GM12878 (cell line): ENCODE measurements at places on chromosomes 4 and X. TPM values are rescaled to one million over a fixed set of nuclear protein-coding genes. Genes with fewer than 3 reads are reported as not detected.

- no peaks in the 10 kb centered on the region for H3K27me3 ChIP-seq
- H3K36me3 ChIP-seq = no peaks in the 10 kb centered on the region
- H3K27ac ChIP-seq = no peak overlapping the region
- DNase-seq = no peak
These were observed 15.3 kb downstream of the DDIT4L start for GRCh38 chr4:100174985-100175383.

- no peaks in the 10 kb centered on the region for H3K4me1 ChIP-seq
- H3K36me3 ChIP-seq = no peaks in the 10 kb centered on the region
- no peaks in the 10 kb centered on the region for H3K27me3 ChIP-seq
These were observed 137.0 kb downstream of the MAGEB5 start for GRCh38 chrX:26352891-26353430.

DNA sequence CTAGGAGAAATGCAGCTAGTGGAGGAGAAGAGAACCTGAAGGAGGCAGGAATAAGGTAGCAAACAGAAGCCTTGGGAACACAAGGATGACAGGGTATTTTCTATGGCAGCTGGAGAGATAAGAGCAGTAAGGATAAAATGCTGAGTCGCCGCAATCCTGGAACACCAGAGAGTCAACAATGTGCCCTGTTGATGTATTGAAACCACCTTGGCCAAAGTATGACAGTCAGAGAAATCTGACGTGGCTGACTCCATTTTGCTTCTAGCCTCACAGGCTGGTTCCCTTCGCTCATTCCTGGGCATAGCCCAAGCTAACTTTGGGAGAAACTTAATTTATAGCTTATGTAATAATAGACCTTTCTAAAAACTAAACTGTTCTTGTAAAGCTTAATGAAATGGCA, 56.6 kb upstream of the C4orf54 start:
- no peak overlapping the region for H3K27ac ChIP-seq
- no peak for DNase-seq
- no peaks in the 10 kb centered on the region for H3K36me3 ChIP-seq
- H3K27me3 ChIP-seq = no peaks in the 10 kb centered on the region; the same call in 1 of the 2 replicates

DNA sequence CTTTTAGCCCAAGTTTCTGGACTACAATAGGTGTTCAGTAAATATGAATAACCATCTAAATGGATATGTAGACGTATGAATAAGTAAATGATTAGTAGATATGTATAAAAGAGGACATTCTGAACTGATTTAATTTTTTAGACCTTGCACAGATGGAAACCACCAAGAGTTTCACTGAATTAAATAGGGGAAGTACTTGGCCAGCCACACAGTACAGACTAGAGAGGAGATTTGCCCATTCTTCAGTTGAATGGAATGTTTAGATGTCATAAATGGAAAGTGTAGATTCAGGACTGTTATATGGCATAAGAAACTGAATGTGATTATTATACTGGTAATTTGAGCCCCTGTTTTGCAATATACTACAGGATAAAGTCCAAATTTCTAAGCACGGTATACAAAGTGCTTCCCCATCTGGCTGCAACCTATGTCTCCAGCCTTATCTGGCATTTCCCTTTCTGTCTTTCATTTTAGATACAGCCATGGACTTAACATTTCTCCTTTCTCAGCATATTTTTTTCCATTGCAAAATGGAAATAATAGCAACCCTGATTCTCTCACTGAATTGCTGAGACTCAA, 137.8 kb upstream of the HS3ST1 start:
- H3K36me3 ChIP-seq = no peaks in the 10 kb centered on the region
- DNase-seq = no peak
- H3K4me3 ChIP-seq = no peak overlapping the region
- no peak overlapping the region for H3K27ac ChIP-seq

DNA sequence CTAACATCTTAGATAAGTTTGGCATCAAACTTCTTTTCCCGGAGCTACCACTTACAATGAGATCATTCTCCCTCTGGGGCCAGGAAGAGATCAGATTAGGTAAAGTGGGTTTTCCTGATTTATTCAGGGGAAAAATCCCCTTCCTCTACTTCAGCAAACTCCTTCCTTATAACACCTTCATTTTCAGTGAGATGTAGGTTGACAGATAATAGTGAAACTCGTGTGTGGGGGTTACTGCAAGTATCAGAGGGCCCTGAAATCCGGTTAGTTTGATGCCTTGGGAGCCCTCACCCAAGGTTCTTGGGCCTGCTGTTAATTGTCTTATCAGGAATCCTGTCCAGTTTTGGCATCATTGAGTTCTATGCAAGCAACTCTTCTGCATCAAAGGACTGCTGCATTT, 10.8 kb downstream of the FTHL17 start:
- no peaks in the 10 kb centered on the region for H3K36me3 ChIP-seq
- H3K27ac ChIP-seq = peak overlapping the region; percentile 22; the same call in 1 of the 2 replicates
- H3K27me3 ChIP-seq = no peaks in the 10 kb centered on the region
- peaks cover 9% of the 10 kb centered on the region for H3K4me1 ChIP-seq
- no peak for DNase-seq

GRCh38 chr4:86330961-86331742, 28.7 kb downstream of the MAPK10 start:
- H3K36me3 ChIP-seq = no peaks in the 10 kb centered on the region
- DNase-seq = no peak
- H3K4me1 ChIP-seq = no peaks in the 10 kb centered on the region
- no peak overlapping the region for H3K27ac ChIP-seq

- H3K27me3 ChIP-seq = no peaks in the 10 kb centered on the region
- H3K27ac ChIP-seq = no peak overlapping the region
- H3K36me3 ChIP-seq = no peaks in the 10 kb centered on the region
These were observed 16.0 kb downstream of the HPSE start for GRCh38 chr4:83318666-83319065.

DNA sequence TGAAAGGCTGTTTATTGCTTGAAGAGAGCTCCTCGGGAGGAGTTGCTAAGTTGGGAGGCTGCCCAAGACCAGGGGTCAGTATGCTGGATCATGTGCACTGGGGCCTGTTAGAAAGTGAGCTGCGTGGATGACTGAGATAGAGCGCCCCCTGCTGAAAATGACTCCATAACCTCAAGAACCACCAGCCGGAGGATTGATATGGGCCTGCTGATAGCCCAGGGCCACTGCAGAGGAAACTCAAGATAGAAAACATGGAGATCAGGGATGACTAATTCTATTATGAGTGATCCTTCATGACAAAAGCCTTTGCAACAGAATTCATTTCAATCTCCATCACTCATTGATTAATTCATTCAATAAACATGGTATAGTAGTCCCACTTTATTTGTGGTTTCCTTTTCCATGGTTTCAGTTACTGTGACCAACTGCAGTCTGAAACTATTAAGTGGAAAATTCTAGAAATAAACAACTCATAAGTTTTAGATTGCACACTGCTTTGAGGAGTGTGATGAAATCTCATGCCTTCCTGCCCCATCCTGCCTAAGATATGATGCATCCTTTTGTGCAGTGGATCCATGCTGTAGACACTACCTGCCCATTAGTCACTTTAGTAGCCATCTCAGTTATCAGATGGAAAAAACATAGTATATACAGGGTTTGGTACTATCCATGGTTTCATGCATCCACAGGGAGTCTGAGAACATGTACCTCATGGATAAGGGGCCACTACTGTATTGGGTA, 126.7 kb upstream of the MBNL3 start:
- H3K27ac ChIP-seq = no peak overlapping the region
- no peaks in the 10 kb centered on the region for H3K27me3 ChIP-seq
- H3K36me3 ChIP-seq = no peaks in the 10 kb centered on the region
- H3K4me1 ChIP-seq = no peaks in the 10 kb centered on the region
- no peak overlapping the region for H3K4me3 ChIP-seq

ADGRL3 gene
- not detected in 2 replicates for total RNA-seq

CHIC1 gene
- total RNA-seq = 4.2 and 4.4 TPM in 2 replicates

TRIM60 gene
- not detected in 2 replicates for total RNA-seq

FHIP1A gene
- 0.28 and 0.40 TPM in 2 replicates for total RNA-seq

ANXA10 gene
- not detected in 2 replicates for total RNA-seq

PNMA3 gene
- total RNA-seq = not detected in 2 replicates
